Activated CD4-positive, alpha-beta T cell treated with anti-CD3 and anti-CD28 coated beads, Interleukin-2, amount 10 ng/mL, durations not matched to agents 7 days and 5 days (primary cell): ENCODE measurements at places on chromosomes 6 and 20.
A peak's percentile ranks its signal among the peaks of the same experiment; 100 is the strongest.

DNA sequence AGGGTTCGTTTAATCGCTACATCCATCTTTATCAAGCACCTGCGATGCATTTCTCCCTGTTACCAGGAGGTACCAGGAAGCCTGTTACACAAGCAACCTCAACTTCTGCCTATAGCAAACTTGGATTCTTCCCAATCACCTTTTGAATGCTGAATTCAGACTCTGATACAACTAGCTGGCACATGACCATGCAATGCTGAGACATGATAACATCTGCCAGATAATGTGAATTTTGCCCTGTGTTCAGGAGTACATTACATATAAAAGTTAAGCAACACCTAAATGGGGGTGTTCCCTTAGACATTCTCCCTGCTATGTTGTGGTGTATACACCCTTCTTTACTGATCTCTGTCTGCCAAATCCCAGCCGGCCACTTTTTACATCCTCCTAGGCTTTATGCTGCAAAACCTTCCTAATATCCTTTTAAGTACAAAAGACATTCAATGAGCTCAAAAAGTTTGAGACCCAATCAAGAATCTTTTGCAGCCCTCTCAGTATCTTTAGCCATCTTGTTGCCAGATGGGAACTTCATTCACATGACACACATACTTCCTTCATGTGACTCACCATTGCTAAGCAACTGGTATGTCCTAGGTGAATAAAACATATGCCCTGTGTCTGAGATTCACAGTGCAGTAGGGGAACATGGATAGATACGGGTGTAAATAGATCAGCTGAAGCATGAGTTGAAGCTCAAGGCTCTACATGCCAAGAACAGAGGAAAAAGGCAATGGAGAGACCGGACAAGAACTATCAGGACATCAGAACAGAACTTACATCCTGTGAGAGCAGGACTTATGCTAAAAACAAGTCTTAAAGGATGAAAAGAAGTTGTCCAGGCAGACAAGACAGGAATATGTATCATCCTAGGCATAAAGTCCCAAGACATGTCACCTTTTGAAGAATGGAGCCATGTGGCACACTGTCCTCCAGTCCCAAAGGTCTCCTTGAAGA, 84.3 kb downstream of the ZHX3 start:
- no peak for DNase-seq

DNA sequence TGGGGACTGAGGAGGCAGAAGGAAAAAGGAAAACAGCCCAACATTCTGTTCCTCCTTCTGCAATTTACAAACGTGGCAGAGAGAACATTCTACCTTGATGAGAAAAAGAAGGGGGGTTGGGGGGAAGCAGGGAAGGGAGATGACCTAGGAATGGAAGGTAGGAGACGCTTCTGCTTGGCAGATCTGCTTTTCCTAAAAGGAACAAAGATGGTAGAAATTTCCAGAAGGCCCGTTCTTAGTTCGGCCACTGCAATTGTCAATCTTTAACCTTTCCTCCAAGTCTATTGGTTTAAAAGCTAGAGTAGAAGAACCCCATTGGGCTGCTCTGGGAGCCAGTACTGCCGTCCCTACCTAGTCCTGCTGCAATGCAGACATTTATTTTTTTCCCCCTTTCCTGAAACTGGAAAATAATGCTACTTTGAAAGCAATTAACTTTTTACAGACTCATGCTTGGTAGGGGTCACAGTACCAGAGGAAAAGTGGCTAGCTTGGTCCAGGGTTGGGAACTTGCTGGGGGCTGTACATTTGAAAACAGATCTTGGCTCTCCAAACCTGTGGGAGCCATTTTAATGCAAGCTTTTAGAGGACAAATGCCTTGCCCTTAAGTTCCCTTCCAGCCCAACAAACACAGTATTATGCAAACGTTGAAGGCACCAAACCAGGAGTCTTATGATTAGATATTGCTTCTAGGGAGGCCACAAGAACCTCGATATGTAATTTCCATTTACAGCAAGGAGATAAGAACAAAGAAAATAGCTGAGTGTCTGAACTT, 2.6 kb downstream of the ZMYND8 start:
- DNase-seq: no peak

GRCh38 chr6:1191141-1191630, 120.7 kb upstream of the FOXQ1 start:
- no peak for DNase-seq

DNA sequence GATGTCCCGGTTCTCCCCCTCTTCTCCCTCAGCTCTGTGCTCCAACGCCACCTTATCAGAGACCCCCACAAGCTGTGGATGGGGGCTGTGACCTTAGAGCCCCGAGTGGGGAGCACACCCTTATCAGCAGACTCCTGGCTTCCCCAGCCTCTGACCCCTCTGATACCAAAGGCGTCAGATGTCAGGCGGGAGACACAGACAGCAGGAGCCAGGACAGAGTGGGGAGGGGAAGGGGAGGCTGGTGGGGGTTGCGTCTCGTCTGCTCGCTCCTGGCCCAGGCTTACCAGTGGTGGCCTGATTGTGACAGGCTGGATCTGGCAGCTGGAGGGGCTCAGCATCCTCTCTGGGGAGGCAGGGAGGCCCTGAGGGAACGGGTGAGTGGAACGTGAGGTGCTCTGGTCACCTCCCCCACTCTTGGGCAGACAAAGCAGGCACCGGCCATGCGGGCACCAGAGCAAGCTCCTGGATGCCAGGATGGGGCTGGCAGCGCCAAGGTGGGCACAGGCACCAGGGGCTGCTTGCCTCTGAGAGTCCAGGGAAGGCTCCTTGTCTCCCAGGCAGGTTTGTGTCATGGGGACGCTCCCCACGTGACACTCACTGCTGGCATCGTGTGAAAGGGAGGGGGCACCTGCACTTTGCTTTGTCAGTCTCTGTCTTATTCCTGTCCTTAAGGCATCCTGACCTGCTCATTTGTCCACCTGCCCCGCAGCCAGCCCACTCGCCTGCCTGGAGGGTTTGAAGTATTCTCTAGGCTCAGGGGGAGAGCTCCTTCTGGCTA, 27.8 kb upstream of the GATA5 start:
- no peak for DNase-seq

GRCh38 chr6:148693882-148694484, 52.8 kb upstream of the UST start:
- DNase-seq: no peak

DNA sequence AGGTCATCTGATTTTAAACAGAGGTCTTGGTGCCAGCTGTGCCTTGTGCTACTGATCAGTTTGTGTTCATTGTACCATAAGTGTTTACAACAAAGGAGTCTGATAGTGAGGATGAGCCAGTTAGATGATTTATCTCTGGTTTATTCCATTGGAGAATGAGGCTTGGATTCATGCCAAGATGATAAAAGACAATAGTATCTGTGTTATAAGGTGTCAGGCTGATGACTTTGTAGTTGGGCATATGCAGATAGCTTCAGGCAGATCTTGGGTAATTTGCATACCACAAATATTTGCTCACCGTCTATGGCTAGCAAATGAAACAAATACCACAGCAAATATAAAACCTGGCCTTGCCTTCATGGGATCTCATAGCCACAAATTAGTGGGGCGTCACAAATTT, 43.3 kb upstream of the PHACTR2 start:
- no peak for DNase-seq

GRCh38 chr6:50333696-50334095, 284.0 kb upstream of the DEFB112 start:
- no peak for DNase-seq

DNA sequence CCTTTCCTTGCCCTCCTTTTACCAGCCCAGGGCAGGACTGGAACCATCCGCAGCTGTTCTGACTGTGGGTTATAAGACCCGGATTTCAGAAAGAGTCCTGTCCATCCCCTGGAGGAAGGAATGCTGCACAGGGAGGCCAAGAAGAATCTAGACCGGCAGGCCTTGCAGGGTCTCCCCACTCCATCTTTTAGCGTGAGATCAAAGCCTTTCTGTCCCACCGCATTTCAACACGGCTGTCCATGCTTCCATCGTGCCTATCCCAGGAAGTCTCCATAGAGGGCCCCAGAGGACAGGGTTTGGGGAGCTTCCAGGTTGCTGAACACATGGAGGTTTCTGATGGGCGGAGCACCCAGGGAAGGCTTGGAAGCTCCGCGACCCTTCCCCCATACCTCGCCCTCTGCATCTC, 79.3 kb upstream of the AGPAT4 start:
- no peak for DNase-seq

DNA sequence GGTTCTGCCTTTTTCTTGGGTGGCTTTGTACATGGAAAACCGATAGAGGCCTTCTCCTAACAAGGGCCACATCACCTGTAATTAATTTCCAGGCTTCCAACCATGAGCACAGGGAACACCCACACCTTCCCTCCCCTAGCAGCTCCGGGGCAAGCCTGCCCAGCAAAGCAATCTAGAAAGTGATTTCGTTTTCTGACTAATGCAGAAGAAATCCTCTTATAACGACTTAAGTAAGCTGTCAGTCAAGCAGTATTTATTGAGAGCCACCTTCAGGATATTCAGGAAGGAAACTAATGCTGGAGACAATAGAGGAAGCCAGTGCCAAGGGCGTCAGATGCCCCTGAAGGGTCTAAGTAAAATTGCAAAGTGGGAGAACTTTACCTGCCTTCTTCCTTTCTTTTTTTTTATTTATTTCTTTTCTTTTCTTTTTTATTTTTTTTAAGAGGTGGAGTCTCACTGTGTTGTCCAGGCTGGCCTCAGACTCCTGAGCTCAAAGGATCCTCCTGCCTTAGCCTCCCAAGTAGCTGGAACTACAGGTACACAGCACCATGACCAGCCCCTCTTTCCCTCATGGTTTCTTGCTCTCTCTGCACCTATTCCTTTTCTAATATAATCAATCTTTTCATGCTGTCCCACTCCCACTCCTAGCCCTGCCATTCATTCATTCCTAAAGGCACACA, 67.5 kb upstream of the MBOAT1 start:
- no peak for DNase-seq

- DNase-seq: no peak
Observed at GRCh38 chr6:71476371-71476770, 187.8 kb downstream of the OGFRL1 start.

DNA sequence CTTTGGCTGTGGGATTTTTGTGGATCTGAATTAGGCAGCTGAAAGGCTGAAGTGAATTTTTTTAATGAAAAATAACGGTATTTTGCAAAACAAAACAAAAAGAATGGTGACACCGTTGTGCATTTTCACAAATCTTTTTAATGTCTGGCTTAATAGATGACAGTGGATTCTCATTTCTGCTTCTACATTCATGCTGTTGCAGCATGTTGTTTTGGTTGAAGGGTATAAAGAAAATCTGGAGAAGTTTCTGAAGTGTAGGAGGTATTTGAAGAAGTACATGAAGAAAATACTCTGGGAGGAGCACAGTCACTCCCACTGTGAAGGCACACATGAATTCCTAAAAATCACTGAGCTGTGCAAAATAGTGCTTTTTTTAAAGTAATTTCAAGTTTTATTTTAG, 3.1 kb upstream of the MAP3K5 start:
- no peak for DNase-seq

- DNase-seq: no peak
Observed at GRCh38 chr6:1644516-1645060, 34.9 kb downstream of the FOXC1 start.

- peak; percentile 28 for DNase-seq
Observed at GRCh38 chr6:35669451-35670045, 19.2 kb downstream of the FKBP5 start.

DNA sequence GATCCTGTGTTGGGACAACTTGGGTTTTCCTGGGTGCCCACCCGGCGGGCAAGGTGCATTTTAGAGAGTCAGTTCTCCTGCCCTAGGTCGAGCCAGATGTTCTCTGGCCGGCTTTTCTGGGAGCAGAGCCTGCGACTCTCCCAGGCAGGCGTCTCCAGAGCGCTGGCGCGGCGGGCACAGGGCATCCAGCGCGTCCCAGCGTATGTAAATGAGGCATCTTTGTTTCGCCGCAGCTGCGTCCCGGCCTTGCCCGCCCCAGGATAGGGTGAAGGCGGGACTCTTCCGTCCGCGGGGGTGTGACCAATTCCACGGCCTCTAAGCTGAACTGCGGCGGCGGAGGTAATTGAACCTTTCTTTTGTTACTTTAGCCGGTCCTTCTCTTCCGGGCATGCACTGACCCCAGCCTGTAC, 9.1 kb downstream of the GRIK2 start:
- DNase-seq: no peak

- no peak for DNase-seq
Observed at GRCh38 chr6:150430815-150431214, 62.0 kb downstream of the IYD start.

- DNase-seq: no peak
Observed at GRCh38 chr6:3603340-3604130, 146.7 kb upstream of the SLC22A23 start.

DNA sequence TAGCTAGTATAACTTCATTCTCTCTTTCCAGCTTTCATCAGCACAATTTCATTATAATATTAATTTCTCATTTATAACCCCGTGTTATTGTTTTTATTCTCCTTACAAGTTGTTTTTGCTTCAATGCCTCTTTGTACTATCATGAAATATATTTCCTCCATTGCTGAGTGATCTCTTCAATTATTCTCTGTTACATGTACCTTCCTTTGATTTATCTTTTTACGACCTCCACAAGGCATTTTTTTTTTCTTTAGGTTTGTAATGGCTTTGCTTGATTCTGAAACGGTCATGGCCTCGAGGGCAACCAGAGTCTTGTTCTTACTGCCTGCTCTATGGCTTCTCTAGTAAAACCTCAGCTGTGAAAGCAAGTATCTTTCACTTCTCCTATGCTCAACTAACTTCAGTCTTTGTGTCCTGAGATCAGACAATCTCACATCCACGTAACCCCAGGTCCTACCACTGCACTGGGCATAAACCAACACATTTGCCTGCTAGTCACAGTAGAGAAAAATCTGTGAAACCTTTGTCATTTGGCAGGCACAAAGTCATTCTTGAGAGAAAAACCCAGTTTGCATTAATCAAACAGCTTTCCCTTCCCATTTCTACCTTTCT, 119.9 kb downstream of the UST start:
- DNase-seq: no peak

GRCh38 chr20:51286758-51287157, 255.8 kb downstream of the NFATC2 start:
- DNase-seq: no peak

DNA sequence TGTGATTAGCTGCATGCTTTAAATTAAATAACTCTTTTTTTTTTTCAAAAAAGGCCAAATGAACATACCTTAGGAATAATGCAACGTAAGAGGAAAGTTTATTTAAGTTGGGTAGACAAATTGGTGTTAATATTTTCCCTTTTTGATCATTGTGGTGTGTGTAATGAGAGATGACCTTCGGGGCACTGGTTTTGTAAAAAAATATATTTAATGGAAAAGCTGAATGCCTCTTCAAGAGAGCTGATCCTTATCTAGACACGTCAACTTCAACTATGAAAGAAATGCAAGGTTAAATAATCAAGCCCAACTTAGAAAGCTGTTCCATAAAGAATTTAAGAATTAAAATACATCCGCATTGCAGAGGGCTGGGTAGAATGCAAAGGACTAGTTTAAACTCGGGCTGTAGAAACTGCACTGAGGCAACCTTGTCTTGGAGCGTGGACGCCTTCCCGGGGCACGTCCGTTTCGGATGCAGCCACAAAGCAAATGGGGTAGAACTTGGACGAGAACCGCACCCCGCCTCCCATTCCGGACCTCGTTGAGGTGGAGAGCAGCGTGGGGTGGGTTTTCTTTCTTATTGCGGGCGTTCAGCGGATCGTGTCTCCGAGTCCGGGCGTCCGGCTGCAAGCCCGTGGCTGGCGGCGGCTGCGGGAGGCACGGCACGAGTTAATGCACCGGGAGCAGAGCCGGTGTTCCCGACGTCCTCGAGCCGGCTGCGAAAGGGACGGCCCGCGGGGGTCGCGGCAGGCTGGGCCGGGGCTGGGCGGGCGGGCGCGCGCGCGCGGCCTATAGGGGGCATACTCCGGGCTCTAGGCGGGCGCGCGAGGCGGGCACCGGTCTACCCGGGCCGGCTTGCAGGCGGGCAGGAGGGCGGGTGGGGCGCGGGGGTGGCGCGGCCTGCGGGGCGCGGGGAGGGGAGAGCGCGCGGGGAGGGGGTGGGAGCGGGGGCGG, 1.9 kb downstream of the JARID2 start:
- peak; percentile 55 for DNase-seq

- no peak for DNase-seq
Observed at GRCh38 chr6:34587325-34587724, 31.2 kb upstream of the SPDEF start.
